ENCODE measurements at places on chromosomes 2 and 18.

DNA sequence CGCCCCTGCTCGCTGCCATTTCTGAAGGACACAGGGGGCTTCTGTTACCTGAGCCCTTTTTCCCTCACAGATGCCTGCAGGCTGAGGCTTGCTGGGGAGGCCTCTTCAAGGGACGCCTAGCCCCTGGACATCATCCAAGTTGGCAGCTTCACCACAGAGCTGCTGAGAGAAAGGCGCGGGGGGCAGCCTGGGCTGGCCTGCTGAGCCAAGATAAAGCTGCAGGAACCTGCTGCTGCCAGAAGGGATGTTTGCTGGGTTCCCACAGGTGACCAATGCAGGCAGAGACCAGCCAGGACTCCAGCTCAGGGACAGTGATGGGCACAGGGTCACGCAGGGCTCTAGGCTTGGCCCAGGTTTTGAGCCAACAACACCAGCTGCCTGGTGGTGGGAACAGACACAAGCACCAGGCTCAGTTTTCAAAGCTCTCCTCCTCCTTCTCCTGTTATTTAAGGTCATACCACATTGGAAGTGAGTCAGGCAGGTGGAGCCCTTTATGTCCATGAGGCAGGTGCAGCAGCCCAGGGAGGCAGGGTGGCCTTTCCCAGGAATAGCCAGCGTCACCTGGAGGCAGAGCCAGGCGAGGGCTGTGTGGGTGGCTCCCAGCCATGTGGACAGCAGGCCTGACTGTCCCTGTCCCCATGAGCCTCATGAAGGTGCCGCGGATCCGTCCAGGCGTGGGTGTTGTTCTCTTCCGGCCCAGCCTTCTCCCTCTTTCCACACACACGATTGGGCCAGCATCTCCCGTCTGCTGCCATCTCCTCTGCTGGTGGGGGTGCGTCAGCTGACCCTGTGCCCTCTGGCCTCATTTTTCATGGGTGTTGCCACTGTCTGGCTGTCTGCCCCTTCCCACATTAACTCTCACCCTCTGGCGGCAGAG, 515.5 kb upstream of the MYT1L start:
- peak; percentile 93 for DNase-seq

GRCh38 chr2:15152382-15152781, 408.8 kb downstream of the NBAS start:
- DNase-seq, result no peak

DNA sequence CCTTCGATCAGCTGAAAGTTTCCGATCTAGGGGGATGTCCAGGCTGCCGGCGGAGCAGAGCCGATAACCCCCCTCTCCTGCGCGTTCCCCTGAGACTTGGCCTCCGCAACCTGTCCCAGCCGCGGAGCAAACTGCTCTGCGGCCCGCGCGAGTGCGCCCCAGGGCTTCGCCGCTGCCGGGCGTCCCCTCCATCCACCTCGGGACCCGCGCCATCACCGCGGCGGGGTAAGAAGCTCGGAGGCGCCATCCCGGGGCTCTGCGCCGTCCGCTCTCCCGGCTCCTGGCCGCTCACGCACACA, 990 bp upstream of the GDF7 start:
- no peak for DNase-seq

DNA sequence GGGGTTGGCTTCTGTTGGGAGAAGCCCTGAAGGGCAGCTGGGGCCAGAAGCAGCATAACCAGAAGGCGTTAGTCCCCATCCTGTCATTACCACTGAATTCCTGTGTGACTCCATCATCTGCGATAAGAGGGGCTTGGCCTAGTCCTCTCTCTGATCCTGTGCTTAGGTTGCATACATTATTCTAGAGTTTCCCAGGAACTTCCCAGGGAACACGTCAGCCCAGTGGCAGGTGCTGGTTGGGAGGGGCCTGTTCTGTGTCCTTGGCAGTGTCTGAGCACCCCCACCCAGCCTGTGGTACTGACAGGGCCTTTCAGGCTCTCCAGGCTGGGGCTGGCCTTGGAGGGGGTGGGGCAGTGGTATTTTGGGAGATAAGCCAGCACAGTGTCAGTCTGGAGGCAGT, 4.5 kb upstream of the TOGARAM2 start:
- DNase-seq, result no peak

DNA sequence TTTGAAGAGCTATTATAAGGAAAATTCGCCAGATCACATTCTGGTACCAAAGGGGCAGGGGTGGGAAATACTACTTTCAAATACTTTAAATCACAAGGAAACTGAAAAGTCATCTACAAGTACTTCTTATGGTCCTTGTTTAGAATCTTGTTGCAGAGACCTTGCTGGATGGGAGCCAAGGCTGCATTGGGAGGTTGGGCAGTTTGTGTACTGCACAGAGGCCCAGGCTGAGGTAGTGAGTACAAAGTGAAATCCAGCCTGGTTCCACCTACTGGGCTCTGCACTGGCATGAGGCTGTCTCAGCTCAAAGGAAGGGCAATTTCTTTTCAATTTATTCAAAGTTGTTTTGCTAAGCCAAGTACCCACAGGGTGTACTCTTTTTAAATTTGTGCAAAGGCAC, 140.3 kb upstream of the DLX2 start:
- DNase-seq, result no peak

DNA sequence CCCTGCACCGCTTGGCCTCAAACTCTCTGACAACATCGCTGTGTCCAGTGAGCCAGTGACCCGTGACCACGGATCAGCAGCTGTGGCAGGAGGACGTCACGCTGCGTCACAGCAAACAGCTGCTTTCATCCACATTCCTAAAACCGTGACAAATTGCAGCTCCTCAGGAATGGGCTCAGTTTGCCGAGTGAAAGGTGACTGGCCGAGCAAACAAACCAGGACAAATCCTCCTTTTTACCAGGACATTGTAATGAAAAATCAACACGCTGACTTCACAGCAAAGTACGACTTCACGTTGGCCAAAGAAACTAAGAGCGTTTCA, 57.6 kb downstream of the PXDN start:
- DNase-seq, result no peak

DNA sequence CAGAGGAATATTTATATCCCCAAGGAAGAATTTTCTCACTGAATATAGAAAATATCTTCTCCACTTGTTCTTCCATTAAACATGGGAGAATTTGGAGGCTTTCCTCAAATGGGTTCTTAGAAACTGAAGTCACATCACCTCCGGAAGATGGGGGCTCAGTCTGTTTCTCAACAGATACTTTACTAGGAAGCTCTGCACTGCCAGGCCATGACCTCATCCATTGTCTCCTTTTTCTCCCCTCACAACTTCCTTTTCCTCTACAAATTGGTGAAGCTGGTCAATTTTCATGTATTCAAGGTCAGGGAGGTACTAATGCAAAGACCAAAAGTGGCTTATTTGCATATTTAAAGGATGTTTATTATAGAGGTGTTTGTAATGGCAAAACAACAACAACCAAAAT, 173.1 kb downstream of the RNF152 start:
- no peak for DNase-seq

- DNase-seq, result no peak
Observed at GRCh38 chr2:136067459-136067858, 50.5 kb downstream of the CXCR4 start.

DNA sequence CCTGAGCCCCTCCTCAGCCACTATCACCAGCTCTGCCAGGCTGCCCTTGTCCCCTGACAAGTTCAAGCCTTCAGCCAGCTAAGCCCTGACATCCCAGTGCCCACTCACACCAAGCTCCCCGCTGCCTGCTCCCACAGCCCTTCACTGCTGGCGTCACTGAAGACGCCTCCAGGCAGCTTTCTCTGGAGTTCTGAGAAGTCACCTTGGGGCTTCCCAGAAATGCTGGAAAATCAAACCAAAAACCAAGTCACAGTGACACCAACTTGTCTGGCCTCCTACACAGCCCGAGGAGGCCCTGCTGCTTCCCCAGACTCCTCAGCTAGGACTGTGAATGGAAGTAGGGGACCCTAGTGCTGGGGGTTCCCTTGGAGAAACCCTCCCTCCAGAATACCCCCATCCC, 2.2 kb upstream of the TNS1 start:
- DNase-seq, result no peak

DNA sequence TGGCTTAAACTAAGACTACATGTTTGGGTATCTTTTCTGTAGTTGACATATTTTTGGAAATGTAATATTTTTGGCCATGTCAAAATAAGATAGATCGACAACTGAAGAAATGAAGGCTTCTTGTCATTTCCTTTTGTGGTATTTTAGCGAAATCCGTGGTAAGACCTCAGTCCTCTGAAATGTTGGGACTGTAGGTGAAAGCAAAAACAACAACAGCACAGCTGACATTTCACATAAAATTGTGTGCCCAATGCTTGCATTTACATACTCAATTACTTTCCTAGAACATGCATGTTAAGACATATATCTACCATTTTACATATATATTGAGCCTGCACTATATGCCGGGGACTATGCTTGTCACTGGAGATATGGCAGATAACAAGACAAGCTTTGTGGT, 50.2 kb downstream of the SPP2 start:
- DNase-seq, result no peak

- no peak for DNase-seq
Observed at GRCh38 chr2:17658251-17658843, 95.3 kb downstream of the SMC6 start.

DNA sequence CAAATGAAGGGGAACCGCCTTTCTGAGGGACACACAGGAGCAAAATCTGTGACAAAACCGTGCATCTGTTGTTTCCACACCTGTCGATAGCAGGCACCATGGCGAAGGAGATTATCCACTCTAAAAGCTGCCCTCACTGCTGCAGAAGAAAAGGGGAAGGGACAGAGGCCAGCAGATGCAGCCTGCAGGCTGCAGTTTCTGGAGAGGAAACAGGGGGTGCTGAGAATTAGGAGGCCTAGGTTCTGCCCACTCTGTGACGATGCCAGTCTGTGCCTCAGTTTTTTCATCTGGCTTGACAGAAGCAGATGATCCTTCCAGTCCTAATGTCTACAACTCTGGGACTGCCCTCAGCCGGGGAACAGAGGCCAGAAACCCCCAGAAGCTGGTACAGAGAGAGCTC, 17.7 kb downstream of the PAX8 start:
- no peak for DNase-seq

DNA sequence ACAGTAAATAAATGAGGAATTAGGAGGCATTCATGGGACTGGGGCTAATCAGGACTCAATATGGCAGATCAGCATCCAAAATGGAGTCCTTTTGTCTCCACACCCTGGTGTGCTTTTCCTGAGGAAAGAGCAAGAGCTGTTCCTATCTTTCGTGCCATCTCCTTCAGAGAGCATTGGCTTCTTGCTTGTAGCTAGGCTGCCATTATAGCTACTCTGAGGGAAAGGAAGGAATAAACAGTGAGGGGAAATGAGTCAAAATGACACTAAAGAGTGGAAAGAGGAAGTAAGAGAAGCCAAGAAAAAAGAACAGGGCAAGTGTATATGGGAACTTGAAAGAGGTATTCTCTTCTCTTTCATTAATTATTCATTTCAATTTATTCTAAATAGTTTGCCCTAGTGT, 8.4 kb upstream of the NMI start:
- peak; percentile 5 for DNase-seq

DNA sequence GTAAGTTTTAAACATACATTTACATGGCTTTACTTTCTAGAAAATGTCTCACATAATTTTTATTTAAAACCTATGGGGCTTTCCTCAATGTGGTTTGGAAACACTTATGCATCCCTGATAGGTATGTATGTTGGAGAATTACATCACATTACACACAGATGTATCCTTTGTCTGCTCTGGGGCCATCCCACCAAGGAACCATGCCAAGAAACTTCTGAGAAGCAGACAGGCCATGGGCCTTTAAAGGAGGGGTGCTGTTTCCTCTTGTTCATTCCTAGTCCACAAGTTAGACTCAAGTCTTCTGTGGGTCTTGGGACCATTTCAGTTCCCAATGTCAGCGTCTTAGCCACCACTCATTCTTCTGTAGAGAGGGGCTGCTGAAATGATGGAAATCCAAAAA, 162.0 kb upstream of the SETBP1 start:
- DNase-seq, result no peak

- peak; percentile 70 for DNase-seq
Observed at GRCh38 chr18:10400534-10401307, 53.7 kb upstream of the APCDD1 start.

GRCh38 chr2:39141334-39142271, 20.8 kb upstream of the SOS1 start:
- no peak for DNase-seq

DNA sequence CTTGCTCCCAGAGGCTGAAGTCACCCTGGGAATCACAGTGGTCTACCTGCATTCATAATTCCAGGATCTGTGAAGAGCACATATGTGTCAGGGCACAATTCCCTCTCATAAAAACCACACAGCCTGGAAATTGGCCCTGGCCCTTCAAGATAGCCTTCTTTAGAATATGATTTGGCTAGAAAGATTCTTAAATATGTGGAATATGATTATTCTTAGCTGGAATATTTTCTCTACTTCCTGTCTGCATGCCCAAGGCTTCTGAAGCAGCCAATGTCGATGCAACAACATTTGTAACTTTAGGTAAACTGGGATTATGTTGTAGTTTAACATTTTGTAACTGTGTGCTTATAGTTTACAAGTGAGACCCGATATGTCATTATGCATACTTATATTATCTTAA, 24.2 kb downstream of the ICOS start:
- no peak for DNase-seq

DNA sequence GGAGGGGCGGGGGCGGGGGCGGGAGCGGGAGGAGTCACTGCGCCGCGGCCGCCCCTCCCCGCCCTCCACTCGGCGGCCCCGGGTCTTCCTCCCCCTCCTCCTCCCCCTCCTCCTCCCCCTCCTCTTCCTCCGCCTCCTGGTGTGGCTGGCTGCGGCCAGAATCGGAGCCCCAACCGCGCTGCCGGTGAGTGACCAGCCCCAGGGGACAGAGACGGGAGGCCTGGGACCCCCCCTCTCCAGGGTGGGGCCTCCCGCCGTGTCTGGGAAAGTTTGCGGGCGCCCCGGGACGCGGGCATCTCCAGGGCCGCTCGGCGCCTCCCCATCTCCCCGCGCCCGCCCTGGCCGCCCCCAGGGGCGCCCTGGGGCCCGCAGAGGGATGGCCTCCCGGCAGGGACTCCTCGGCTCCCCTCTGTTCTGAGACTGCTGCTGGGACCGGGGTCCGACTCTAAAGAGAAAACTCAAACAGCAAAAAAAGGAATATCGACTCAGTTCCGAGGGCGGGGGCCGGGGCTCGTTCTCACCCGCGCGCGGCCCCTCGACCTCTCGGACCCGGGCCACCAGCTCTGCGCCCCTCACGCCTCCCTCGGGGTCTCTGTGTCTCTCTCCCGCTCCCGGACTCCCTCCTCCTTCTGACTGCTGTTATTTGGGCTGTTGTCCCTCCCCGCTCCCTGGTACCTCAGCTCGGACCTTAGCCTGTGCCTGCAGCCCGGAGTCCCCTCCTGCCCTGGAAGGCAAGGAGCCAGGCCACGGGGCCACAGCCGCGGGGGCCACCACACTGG, at the start of gene STON1:
TSS of gene STON1 (plus strand) at position 122 of the 779 bp plus-strand sequence. CDS start 50,480 bp downstream, outside the sequence.
- DNase-seq, result no peak

- peak; percentile 28 for DNase-seq
Observed at GRCh38 chr18:427005-427404, 73.5 kb downstream of the COLEC12 start.

DNA sequence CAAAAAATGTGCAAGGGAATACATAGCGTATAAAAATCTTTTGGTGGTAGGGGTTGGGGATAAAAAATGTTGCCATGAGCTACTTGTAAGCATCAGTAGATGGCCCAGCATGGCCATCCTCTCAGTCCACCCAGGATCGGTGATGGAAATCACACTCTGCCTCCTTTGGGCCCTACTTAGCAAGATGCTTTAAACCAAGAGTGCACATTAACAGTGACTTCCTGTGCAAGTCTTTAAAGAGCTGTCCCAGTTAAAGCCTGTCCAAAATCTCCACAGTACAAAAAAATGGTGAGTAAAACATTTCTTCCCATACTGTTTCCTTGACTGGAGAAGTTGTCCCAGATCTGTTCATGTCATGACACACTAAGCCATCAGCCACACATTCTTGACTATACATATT, 18.0 kb downstream of the ANKRD44 start:
- peak; percentile 16 for DNase-seq

Measured in RPMI8226 (cell line).